ENCODE measurements at places on chromosomes 2 and 18.

DNA sequence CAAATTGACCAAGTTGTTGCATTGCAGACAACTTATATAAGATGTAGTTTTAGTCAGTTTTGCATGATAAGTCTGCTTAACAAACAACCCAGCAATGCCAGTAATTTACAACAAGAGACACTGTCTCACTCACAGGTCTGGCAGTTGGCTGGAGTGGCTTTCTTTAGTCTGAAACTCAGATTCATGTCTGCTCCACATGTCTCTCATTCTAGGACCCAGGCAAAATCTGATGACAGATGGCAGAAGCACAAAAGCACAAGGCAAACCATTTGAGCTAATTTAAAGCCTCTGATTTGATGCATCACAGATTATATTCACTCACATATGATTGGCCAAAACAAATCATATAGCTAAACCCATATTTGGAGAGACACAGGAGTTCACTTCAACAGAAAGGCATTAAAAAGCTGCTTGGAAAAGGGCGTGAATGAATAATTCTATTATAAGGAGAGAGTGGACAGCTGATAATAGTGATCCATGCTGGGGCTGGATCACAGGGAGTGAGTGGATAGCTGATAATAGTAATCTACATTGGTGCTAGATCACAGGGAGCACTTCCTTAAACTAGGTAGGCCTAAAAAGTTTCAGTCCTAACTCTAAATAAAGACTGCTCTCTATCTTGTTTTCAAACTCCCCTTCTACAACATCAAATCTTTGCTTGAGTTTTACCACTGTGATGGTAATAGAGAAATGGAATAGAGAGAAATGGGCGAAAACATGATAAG lies 593.2 kb upstream of the ZNF804A start:
- DNase-seq = no peak

GRCh38 chr2:43165378-43166069 lies 60.9 kb downstream of the ZFP36L2 start:
- DNase-seq = no peak

DNA sequence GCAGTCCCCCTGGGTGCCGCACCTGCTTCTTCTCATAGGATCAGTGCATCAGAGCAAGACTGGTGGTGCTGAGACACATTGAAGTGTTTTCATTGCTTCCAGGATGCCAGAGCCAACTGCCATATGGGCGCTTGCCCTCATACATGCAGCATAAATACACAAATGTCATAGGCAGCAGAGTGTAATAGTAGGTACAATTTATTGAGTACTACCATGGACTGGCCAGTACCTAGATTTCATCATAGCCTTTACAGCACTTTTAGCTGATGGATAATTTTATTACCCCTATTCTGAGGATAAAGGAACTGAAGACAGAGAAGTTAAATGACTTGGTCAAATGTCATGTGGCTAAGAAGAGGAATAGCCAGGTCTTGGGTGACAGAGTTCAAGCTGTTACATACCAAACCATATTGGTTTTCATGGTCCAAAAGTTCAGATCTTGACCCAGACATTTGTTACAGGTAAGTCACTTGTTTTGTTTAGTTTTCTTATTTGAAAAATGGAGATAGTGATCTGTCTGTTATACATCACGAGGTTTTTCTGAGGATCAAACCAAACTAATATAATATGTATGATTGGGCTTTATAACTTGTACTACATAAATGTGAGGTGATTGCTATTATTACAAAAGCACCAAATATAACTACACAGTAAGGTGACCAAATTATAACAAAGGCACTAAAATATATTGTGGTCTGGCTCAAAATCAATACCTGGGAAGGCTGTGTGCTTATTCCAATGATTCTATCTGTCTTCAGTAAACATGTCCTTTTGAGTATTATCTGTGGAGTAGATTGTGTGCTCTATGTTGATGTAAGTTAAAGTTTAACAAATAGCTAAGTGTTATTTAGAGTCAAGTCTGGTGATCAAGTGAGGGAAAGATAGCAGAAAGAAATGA lies 151.9 kb upstream of the CYRIA start:
- no peak for DNase-seq

DNA sequence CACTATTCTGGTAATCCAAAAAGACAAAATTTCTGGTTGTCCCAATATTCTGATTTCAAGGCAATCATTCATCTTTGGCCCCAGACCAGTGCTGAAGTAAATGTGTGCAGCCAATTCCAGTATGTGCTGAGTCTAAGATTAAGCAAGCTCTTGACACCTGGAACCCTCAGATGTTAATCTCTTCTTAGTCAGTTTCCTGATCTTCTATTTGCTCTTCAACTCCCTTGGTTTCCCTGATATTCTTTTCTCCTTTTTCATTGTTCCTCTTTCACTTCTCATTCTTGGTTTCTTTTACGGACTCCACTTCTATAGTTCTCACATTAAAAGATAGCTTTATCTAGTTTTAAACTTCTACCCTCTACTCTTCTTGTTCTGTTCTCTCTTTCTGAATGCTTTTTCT lies 445.7 kb upstream of the FANCL start:
- DNase-seq = no peak

DNA sequence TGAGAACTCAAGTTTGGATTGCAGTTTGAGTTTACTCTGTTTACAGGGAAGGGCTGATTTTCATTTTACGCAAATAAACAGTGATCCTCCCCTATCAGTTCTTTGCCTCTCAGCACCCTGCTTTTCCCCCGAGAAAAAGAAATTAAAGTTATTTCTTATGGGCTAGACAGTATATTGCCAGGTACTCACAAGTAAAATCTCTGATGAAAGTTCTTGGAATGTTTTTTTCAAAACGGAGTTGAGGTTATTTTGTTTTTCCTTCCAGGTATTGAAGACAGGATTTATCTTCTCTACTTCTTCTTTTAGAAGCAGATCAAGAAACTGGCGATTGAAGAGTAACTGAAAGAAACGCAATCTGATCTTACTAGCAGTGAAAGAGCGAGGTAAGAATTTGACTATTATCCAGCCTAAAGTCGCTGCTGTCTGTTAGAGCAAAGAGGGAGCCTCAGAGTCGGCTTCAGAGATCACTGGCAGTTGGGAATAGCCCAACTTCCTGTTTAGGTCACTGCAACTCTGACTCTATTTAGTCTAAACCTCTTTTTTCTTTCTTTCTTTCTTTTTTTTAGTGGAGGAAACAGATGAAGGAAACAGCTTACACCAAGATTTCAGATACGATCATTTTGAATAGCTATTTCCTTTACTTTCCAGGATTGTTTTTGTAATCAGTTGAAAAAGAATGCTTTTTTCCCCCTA lies at the start of gene TFPI:
Gene TFPI (minus strand): TSS at position 425 of the 693 bp plus-strand sequence. CDS start 50,667 bp downstream, outside the sequence.
- DNase-seq = no peak

DNA sequence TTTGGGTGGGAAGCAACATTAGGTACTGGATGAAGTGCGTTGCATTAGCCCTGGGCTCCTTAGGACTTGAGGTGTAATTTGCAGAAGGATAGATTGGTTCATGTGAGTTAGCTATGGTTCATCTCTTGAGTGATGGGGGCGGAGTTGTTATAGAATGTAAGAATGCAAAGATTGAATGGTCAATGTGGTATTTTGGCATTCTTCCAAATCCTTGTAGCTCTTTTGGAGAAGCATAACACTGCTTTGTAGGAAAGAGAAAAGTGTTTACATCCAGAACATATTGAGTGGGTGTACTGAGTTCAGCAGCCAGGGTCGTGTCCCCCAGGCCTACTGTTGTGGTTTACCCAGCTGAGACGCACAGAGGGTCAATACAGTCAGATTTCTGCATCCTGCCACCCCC lies 173.5 kb downstream of the FMNL2 start:
- no peak for DNase-seq

GRCh38 chr2:238158509-238159070 lies at the start of gene ERFE:
TSS of gene ERFE (plus strand) at chr2:238158970. CDS start at chr2:238159008, 38 bp downstream.
- peak; percentile 68 for DNase-seq

DNA sequence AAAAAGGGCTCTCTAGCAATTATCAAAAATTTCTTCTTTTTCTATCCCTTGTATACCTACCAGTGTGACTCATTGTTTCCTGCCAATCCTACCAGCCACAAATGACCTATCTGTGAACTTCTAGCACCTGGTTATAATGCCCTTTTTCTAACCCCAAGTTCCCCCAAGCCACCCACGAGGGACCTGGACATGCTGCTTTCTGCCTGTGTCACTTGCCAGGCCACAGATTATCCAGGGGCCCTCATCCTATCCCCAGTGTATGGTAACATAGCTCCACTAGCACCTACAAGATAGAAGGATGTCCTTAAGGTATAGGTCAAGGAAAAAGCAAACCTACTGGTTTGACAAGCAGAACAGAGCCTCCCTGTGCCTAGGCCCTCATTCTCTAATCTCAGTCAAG lies 26.8 kb downstream of the AAK1 start:
- peak; percentile 64 for DNase-seq

DNA sequence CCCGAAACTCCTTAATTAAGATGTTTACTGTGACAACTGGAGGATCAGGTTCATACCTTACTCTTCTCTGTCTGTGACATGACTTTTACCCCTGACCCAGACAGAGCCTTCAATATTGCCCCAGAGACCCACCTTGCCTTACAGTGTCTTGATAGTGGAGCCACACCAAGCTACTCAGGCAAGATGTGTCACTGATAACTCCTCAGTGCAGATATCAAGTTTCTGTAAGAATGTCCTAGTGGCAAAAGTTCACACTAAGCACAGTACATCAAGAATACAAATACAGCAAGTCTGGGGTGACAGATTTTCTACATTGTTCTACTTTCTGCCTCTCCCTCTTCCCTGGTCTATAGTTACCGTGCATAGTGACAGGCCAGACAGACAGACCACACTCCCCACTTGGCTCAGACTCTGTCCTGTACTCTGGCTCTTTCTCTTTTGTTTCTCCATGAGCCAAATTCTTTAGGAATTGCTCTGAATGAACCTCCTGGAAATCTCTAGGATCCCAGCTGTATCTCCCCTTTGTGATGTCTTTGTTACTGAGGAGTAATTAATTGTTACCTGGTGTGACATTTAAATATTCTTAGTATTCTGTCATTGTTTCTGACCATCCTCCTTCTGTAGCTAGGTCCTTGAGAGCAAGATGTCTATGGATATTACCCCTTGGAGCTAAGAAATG lies 24.1 kb upstream of the APOB start:
- DNase-seq = no peak

GRCh38 chr2:62089658-62090057 lies 106.3 kb upstream of the B3GNT2 start:
- no peak for DNase-seq

- DNase-seq = peak; percentile 3
Observed at GRCh38 chr18:58087928-58088690, 44.1 kb downstream of the NEDD4L start.

DNA sequence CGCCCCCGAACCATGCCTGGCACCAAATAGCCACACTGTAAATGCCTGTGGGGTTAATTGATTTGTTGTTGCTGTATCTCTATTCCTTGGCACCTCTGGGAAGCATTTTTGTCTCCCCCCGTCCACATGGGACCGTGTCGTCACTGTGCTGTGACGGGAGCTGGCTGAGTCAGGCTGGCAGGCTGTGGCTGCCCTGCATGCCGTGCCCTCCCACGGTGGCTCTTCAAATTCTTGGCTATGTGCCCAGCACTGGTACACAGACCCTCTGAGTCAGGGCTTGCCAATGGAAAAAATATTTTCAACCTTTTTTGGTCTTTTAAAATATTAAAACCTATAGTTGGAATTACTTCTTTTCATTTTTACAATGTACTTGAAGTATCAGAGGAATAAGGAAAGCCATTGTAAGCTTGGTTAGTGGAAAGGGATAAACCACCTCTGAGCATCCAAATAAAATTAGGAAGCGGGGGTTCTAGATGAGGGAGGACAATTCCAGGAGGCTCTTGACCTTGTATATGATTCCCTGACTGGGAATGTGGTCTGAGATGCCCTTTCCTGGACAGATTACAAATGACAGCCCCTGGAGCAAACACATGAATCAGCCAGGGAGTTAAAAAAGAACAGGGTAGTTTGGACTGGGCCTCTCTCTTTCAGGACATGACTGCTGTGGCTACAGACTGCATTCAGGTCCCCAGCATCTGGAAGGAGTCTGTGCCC lies 59.4 kb downstream of the DGKD start:
- peak; percentile 69 for DNase-seq

GRCh38 chr2:54560146-54560881 lies 104.2 kb downstream of the SPTBN1 start:
- peak; percentile 39 for DNase-seq

DNA sequence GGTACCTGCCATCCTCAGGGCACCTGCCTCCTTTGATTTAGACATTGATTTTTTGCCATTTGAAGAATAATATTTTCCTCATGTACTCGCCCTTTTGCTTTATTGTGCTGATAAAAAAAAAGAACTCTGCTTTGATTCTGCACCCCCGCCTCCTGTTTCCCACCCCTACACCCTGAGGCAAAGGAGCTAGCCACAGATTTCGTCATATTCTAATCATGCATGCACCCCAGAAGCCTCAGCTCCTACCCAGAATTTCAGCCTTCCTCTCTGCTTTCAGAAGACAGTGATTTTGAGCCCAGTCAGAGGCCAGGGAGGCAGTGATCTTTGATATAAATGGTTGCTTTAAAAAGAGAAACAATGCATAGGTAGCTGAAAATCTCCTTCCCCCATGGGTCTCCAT lies 329.0 kb downstream of the PTPRM start:
- DNase-seq = no peak

- DNase-seq = peak; percentile 22
Observed at GRCh38 chr2:209334188-209335017, 89.4 kb upstream of the MAP2 start.

- no peak for DNase-seq
Observed at GRCh38 chr2:97950329-97951154, 45.2 kb downstream of the TMEM131 start.

- peak; percentile 68 for DNase-seq
Observed at GRCh38 chr2:201260302-201260800, at the start of gene CASP8. TSS of gene CASP8 (plus strand) at chr2:201260536. CDS start at chr2:201266487, 5,951 bp downstream.

DNA sequence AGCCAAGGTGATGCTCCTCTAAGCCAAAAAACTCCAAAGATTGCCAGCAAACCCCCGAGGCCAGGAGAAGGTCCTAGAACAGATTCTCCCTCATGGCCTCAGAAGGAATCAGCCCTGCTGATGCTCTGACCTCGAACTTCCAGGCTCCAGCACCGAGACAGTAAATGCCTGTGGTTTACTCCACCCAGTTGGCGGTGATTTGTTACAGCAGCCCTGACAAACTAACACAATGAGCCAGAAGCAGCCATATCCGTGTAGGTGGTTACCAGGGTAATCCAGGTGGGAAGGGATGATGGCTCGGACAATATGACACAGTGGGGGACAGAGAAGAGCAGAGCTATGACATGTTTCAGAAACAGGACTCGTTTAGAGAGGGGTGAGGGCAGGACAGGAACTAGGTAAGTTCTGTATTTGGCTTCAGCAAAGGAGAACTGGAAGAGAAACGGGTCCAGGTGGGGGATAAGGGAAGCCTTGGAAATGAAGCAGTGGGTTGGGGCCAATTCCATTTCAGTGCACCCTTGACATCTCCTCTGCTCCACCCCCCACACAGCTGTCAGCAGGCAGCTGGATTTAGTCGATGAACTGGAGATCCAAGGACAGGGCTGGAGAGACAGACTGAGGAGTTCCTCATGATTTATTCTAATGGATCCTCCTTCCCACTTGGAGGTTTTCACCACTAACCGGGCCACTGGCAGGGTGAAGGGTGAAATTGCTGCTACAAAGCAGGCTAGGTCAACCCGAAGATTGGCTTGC lies 179.7 kb upstream of the SH3BP4 start:
- no peak for DNase-seq

DNA sequence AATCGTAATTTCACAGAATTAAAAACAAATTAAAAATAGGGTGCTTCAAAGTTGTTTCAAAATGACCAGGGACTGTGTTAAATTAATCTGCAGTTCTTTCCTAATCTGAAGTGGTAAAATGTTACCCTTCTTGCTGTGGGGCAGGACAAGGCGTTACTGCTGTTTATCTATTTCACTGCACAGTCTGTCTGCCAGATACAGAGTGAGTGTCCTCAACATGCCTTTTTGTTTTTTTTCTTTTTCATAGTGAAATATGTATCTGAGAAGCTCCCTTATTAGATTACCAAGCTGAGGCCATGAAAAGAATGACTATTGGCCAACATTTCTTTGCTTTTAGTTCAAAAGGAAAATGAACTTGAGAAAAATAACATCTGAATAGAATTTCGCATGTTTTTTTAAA lies 38.0 kb downstream of the KCTD1 start:
- DNase-seq = no peak
